ENCODE measurements at places on chromosomes 1 and 21.

- peak; percentile 17 for DNase-seq
These were observed 323.0 kb upstream of the ADGRL2 start for GRCh38 chr1:81477710-81478109.

- peak; percentile 19 for DNase-seq
These were observed 141.7 kb upstream of the NRIP1 start for GRCh38 chr21:15206514-15206913.

DNA sequence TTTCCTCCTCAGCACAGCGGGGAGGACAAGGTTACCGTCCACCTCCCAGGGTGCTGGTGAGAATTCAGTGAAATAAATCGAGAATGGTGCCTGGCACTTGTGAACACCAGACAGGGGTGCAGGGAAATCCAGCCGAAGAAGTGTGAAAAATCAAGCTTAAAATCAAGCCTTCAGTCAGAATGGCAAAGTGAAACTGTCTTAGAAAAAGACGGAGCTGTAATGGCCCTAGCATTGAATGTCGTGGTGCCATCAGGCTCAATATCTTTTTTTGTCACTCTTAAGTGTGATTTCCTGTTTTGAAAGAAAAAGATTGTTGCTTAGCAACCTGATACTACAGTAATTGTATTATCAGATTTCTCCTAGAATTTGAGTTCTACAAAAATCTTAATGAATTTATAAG is 22.1 kb downstream of the EDARADD start:
- no peak for DNase-seq

DNA sequence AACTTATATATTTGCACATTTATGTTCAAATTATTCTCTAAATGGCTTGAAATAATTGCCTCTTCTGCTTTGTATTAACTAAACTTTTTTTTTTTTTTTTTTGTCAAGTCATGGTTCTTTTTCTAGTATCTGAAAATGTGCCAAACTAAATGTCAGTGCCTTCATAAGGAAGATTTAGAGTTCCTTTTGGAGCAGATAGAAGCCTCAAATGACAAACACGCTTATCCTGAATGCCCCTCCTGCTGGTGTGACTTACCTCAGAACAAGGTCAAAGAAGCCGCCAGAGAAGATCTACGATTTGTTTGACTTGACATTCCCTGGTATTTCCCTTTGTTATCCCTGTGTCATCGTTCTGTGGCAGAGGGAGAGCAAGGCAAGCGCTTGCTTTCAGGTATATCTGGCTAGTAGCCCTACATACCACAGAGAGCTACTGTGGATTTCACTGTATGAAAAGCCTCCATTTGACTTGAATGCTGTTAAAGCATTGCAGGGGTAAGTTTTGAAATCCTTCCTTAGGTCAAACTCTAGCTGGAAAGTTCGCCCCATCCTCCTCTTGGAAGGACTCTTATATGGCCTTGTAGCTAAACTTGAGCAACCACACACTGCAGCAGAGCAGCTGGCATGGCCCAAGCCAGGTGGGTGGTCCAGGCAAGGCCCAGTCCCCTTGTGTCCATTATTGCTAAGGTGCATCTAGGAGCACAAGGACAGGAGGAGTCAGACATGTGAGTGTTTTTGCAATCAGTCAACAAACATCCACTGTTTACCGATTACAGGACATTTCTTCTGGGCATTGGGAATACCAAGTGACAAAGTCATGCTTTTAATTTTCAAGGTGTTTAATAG is 285.4 kb upstream of the USP25 start:
- no peak for DNase-seq

- DNase-seq = no peak
These were observed 16.6 kb upstream of the AJAP1 start for GRCh38 chr1:4637616-4638344.

GRCh38 chr1:37448691-37449417 is 25.5 kb upstream of the ZC3H12A start:
- no peak for DNase-seq

GRCh38 chr21:45539046-45539795 is 3.0 kb downstream of the SLC19A1 start:
- no peak for DNase-seq

- no peak for DNase-seq
These were observed 553 bp upstream of the STMN1 start for GRCh38 chr1:25906644-25907300.

DNA sequence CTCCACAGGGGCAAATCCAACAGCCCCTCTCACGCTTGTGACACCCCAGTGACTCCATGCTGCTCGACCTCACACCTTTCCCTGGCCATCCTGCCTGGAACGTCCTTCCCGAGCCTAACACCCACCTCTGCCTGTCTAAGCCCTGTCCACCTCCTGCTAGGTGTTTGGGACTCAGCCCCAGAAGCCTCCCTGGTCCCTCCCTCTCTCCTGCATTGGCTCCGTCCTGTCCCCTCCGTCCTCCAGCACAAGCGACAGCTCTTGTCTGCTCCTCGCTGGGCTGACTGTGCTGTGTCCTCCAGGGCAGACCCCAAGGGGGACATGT is 102.0 kb upstream of the IFFO2 start:
- DNase-seq = no peak

GRCh38 chr1:53324321-53324720 is 3.5 kb downstream of the LRP8 start:
- DNase-seq = peak; percentile 45

DNA sequence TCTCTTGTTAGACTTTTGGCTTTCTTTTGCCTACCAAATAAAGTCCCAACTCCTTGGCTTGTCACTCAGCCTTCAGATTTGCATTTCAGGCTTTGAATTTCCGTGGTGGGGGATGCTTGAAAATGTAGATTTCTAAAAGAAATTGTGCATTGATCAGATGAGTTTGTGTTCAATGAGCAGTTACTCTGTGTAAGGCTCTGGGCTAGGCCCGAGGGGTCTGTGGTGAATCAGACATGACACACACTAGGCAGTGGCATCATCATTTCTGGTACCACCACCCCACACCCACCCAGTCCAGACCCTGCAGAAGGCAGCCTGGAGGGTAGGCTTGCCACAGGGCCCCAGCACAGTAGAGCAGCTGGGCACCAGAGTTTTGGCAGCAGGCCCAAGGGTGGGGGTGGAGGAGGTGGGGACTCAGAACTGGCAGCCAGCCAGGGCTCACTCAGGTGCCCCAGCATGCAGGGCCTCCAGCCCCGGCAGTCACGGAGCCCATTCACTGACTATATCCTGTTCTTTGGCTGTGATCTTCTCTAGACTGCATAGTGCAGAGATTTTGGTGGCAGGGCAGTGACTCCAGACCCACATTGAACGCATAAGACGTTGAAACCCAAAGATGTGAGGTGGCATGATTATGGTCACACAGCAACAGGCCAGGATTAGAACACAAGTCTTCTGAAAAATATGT is 97.2 kb upstream of the ARTN start:
- peak; percentile 30 for DNase-seq

GRCh38 chr1:70504176-70504820 is 93.2 kb downstream of the CTH start:
- DNase-seq = no peak

DNA sequence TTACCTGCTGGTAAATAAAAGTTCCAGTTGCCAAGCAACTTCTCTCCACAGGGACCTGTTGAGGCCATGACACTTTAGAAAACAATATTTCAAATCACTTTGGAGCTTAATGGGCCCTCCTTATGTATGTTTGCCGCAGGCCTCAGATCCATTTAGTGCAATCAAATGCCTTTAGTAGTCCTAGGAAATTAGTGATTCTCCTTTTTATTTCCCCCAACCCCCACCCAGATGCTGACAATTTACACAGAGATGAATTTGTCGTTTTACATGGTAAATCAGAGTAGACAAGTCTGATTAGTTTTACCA is 83.6 kb downstream of the CLIC4 start:
- DNase-seq = no peak

- no peak for DNase-seq
These were observed 41.4 kb downstream of the S1PR1 start for GRCh38 chr1:101278238-101278637.

- DNase-seq = no peak
These were observed 453.0 kb downstream of the NEGR1 start for GRCh38 chr1:71829346-71829745.

DNA sequence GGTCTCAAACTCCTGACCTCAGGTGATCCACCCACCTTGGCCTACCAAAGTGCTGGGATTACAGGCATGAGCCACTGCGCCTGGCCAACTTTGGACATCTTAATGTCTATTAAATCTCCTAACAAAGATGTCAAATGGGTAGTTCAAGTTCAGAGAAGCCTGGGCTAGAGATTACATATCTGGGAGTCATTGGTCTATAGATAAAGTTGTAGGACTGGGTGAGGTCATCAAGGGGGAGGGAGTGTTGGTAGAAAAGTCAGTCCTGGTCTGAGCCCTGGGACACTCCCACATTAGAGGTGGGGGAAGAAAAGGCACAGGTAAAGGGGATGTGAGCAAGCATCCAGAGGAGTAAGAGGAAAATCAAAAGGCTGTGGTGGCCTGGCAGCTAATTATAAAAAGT is 6.6 kb downstream of the UBIAD1 start:
- DNase-seq = no peak

DNA sequence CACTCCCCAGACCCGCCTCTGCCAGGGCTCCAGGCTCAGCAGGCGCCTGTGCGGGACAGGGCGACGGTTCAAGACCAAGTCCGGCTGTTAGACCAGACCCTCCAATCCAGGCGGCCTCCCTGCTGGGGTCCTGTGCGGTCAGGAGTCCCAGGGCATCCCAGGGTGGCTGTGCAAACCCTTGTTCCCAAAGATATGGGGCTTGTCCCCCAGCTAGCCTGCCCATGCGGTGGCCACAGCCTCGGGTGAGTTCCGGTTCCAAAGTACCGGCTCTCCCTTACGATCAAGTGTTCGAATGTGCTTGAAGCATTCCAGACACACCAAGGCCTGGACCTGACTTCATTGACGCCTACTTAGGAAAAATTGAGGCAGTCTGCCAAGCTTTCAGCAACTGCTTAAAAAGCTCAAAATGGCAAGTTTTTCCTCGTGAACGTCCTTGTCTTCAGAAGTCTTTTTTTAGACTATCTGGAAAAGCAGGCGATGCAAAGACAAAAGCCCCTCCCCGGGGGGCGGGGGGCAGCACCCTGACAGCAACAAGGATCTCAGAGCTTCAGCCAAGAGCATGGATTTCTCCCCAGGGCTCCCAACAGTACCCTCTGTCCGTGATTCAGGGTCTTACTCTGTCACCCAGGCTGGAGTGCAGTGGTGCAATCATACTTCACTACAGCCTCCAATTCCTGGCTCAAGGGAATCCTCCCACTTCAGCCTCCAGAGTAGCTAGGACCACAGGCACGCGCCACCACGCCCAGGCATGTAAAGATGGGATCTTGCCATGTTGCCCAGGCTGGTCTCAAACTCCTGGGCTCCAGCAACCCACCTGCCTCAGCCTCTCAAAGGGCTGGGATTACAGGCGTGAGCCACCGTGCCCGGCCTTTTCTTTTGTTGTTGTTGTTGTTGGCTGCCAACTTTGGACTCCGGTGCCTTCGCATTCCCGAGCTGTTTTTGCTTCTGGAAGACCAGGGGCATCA is 2.3 kb downstream of the FAAP20 start:
- peak; percentile 61 for DNase-seq

DNA sequence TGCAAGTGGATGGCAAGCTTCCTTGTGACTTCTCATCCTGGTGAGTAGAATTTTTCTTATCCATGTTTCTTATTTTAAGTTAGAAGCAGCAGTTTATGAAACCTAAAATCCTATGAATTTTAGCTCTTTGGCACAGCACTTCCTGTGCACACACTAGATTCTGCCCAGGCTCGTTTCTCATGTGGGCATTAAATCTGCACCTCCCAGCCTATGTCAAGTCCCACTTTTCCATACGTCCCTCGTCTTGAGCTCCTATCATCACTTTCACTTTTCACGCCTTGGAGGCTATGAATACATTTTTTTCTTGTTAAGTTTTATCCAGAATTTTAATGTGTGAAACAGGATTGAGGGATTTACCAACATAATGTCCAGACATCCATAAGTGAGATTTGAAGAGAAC is 142.1 kb downstream of the MRPS6 start:
- no peak for DNase-seq

DNA sequence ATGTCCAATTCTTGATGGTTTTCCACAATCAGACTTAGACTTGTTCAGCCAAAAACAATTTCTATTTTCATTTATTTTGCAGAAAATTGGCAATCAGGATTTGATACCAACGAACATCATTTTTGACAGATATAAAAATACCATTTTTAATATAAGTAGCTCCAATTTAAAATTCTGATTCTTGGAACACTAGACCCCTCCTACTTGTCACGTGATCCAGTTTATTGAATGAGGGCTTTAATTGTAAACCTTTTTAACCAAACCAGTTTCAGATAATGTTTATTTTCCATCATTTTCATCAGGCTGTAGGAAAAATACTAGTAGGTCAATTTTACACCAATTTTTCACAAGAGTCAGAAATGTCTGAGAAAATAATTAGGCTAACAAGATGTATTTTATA is 607.2 kb upstream of the RGS18 start:
- DNase-seq = no peak

DNA sequence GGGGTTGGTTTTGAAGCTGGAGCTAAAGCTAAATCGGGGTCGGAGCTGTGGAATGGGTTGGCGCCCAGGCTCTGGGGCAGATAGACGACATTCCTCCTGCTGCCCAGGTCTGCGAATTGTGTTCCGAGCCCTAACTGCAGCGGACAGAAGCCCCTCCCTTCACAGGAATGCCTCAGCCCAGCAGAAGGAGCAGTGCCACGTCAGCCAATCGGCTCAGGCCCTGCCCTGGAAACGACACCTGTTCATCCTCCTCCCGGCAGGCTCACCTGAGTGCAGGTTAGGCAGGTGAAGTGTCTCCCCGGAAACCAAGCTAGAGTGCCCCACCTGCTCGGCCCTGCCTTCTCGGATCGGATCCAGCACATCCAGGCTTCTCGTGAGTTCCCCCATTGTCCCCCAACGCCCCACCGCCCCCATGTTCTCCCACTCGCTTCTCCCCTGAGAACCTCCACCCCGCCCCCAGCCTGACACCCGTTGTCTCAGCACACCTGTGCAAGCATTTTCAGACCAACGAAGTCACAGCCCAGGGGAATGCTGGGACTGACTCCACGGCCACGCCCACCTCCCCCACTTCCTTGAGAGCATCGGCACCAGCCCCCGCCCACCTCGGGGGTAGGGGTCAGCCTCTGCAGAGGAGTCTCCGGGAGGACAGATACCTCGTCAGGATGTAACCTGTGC is 775 bp downstream of the TMEM125 start:
- no peak for DNase-seq

- no peak for DNase-seq
These were observed 31.0 kb downstream of the AZIN2 start for GRCh38 chr1:33111965-33112364.

GRCh38 chr1:27623327-27624212 is 11.4 kb downstream of the FGR start:
- DNase-seq = no peak
